Ascending aorta (tissue), 2 donors: ENCODE measurements at places on chromosomes 4 and X.

- H3K4me3 ChIP-seq, result peak overlapping the region; percentile 92
- H3K36me3 ChIP-seq, result no peaks in the 10 kb centered on the region
- H3K27me3 ChIP-seq, result no peaks in the 10 kb centered on the region
- no peaks in the 10 kb centered on the region for H3K4me1 ChIP-seq
- H3K27ac ChIP-seq, result no peak overlapping the region
- no peak for DNase-seq
Observed at GRCh38 chr4:148441624-148441985, 609 bp downstream of the NR3C2 start.

DNA sequence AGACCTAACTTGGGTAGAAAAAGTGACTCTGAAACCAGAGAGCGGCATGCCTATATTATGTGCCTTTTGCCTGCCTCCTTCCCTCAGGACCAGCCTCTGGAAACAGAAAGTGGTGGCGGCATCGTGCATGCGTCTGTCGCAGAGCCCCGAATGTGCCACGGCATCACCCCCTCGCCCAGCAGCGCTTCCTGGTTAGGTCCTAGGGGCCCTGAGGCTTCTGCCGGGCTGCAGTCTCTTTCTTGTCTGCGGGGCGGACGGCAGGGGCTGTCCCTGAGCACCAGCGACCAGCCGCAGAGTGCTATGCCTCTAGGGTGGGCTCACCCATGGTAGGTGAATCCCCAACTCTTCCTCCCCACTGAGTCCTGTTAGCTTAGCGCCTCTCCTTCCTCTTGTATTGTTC is 68.7 kb downstream of the VSIG4 start:
- H3K27ac ChIP-seq, result no peak overlapping the region
- H3K4me3 ChIP-seq, result no peak overlapping the region
- no peak for DNase-seq
- no peaks in the 10 kb centered on the region for H3K36me3 ChIP-seq
- H3K4me1 ChIP-seq, result no peaks in the 10 kb centered on the region

DNA sequence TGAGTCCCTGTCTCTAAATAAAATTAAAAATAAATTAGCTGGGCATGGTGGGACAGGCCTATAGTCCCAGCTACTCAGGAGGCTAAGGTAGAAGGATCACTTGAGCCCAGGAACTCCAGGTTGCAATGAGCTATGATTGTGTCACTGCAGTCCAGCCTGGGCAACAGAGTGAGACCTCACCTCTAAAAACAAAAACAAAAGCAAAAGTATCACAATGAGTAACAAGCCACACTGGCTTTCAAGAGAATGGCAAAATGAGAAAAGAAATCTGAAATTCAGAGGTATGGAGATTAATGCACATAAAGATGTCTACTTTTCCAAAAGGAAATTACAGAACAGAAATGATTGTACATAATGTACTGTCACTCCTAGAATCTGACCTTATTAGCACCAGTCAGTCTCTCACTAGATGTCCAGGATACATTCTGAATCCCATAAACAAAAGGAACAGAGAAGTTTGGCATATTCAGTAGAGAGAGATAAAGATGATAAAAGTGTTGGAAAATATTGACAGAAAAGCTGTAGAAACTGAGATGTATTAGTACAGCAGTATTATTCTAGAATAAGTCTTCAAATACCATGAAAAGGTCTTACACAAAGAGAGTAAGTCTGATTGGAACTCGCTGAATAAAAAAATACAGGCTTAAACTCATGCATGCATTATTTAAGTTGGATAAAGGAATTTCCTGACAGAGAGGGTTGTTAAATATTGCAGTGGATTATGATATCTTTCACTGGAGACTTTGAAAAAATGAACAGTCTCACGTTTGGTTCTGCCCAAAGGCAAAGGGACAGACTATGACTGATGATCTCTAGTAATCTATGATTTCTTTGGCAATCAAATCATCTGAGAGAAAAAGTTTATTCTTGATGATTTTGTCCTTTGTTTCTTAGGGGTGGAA is 102.5 kb downstream of the SH3RF1 start:
- H3K27me3 ChIP-seq, result no peaks in the 10 kb centered on the region
- H3K4me1 ChIP-seq, result no peaks in the 10 kb centered on the region
- no peak for DNase-seq

DNA sequence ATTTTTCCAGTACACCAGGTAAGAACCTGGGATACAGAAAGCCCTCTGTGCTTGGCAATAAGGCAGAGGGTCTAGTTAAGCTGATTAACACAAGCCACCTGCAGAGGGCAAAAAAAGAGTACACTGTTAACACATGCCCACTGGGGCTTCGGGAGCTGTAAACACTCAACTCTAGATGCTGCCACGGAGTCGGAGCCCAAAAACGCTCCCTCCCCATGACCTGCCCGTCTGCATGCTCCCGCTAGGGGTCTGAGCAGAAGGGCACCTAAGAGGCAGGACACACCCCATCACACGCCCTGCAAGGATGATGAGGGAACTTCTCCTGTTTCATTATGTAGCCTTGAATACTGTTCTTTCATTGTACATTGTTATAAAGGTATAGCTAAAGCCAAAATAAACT is 715.6 kb upstream of the AADAT start:
- no peaks in the 10 kb centered on the region for H3K27me3 ChIP-seq
- H3K36me3 ChIP-seq, result no peaks in the 10 kb centered on the region
